ENCODE measurements at places on chromosomes 4 and X. TPM values are rescaled to one million over a fixed set of nuclear protein-coding genes. Genes with fewer than 3 reads are reported as not detected.

- peaks cover 6% of the 10 kb centered on the region for H3K27me3 ChIP-seq
- no peak overlapping the region for H3K4me3 ChIP-seq
- H3K36me3 ChIP-seq = no peaks in the 10 kb centered on the region
- H3K27ac ChIP-seq = no peak overlapping the region
- peaks cover 2% of the 10 kb centered on the region for H3K4me1 ChIP-seq
- no peak for DNase-seq
Measured at GRCh38 chrX:39601231-39602177, 496.3 kb downstream of the BCOR start.

- no peaks in the 10 kb centered on the region for H3K36me3 ChIP-seq
- H3K27me3 ChIP-seq = no peaks in the 10 kb centered on the region
- no peak for DNase-seq
- H3K4me3 ChIP-seq = no peak overlapping the region
- peak overlapping the region; percentile 66 for H3K27ac ChIP-seq
Measured at GRCh38 chrX:12985331-12985730, 10.4 kb downstream of the TMSB4X start.

DNA sequence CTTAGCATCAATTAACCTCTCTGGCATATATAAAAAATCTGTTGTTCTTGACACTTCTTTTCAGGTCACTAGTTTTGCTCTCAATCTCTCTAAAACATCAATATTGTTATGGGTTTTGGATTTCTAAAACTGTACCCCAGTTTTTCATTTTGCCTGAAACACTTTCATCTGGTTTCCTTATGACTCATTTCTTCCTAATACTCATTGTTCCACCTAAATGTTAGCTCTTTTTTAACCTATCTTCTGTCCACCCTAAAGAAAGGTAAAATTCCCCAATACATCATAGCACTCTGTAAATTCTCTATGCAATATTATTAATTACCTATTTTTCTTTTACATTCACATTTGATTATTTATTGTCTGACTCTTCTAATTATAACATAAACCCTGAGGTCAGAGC lies 575.5 kb upstream of the NDST4 start:
- H3K27ac ChIP-seq = no peak overlapping the region
- H3K27me3 ChIP-seq = no peaks in the 10 kb centered on the region
- H3K4me3 ChIP-seq = no peak overlapping the region
- no peaks in the 10 kb centered on the region for H3K36me3 ChIP-seq
- DNase-seq = no peak
- H3K4me1 ChIP-seq = no peaks in the 10 kb centered on the region

- DNase-seq = no peak
- no peaks in the 10 kb centered on the region for H3K27me3 ChIP-seq
- H3K36me3 ChIP-seq = no peaks in the 10 kb centered on the region
Measured at GRCh38 chr4:16206848-16207247, 19.4 kb downstream of the TAPT1 start.

GRCh38 chrX:23465105-23465791 lies 130.6 kb downstream of the PTCHD1 start:
- no peak overlapping the region for H3K4me3 ChIP-seq
- H3K27ac ChIP-seq = no peak overlapping the region
- no peaks in the 10 kb centered on the region for H3K4me1 ChIP-seq
- DNase-seq = no peak

DNA sequence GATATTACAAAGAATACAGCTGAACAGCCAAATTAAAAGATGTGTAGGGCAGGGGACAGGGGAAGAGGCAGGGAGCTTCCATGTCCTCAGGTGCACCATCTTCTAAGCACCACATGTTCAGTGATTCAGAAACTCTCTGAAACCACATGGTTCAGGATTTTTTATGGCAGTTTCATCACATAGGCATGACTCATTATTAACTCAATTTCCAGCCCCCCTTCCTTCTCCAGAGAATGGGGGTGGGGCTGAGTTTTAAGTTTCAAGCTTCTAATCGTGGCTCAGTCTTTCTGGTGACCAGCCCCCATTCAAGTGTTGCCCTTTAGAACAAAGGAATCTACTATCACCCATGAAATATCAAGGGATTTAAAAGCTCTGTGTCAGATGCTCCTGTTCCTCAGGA lies 317.8 kb upstream of the GALNT7 start:
- H3K27ac ChIP-seq = no peak overlapping the region
- DNase-seq = no peak
- H3K36me3 ChIP-seq = no peaks in the 10 kb centered on the region

- H3K27me3 ChIP-seq = no peaks in the 10 kb centered on the region
- H3K36me3 ChIP-seq = no peaks in the 10 kb centered on the region
- no peak overlapping the region for H3K4me3 ChIP-seq
- H3K4me1 ChIP-seq = no peaks in the 10 kb centered on the region
Measured at GRCh38 chrX:83829874-83830273, 31.1 kb upstream of the CYLC1 start.

The DDX53 gene
- total RNA-seq = not detected

The WAS gene
- 0.19 TPM for total RNA-seq

The SPP1 gene
- 6.5 TPM for total RNA-seq
